ENCODE measurements at places on chromosomes 6 and 20.

DNA sequence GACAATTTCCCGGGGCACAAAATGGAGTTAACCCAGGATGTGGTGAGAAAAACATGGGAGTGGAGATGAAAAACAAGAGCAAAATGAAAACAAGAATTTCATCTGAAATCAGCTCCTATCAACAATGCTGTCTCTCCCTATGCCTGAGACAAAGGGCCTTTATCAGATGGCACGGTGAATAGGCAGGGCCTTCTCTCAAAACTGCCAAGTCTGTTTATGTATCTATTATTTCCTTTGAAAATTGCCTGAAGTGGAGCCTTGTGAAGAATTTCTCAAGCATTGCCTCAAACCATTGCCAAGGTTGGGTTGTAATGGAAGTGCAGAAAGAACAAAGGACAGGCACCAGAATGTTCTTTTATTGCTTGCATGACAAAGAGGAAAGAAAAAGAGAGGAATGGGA, 74.7 kb downstream of the BTBD3 start:
- DNase-seq: no peak

GRCh38 chr6:164168595-164168994, 754.1 kb downstream of the QKI start:
- DNase-seq: no peak

DNA sequence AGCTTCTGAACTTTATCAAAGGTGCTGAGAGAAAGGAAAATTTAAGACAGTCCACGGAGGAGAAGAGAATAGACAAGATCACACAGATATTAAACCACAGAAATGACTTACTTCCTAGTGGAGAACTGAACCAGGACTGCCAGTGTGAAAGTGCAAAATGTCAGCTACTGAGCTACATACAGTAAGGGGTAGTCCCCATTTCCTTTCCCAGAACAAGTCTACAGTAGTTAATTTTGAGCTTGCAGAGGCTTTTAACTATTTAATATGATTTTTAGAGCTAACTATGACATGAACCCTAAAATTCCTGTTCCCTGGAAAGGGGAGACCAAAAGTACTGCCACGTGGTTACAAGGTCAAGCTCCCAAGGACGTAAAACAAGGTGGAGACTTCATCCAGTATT, 45.1 kb downstream of the CEP85L start:
- DNase-seq: no peak

GRCh38 chr20:41594514-41595322, 23.5 kb downstream of the CHD6 start:
- DNase-seq: no peak

GRCh38 chr20:57118107-57118769, 148.2 kb downstream of the BMP7 start:
- no peak for DNase-seq

GRCh38 chr20:21714297-21715192, 9.1 kb downstream of the PAX1 start:
- DNase-seq: no peak

All from activated naive CD4-positive, alpha-beta T cell treated with anti-CD3 and anti-CD28 coated beads, Interleukin-2, amount 50 U/mL, for 72 hours (primary cell).